ENCODE measurements at places on chromosomes 1 and 21.

DNA sequence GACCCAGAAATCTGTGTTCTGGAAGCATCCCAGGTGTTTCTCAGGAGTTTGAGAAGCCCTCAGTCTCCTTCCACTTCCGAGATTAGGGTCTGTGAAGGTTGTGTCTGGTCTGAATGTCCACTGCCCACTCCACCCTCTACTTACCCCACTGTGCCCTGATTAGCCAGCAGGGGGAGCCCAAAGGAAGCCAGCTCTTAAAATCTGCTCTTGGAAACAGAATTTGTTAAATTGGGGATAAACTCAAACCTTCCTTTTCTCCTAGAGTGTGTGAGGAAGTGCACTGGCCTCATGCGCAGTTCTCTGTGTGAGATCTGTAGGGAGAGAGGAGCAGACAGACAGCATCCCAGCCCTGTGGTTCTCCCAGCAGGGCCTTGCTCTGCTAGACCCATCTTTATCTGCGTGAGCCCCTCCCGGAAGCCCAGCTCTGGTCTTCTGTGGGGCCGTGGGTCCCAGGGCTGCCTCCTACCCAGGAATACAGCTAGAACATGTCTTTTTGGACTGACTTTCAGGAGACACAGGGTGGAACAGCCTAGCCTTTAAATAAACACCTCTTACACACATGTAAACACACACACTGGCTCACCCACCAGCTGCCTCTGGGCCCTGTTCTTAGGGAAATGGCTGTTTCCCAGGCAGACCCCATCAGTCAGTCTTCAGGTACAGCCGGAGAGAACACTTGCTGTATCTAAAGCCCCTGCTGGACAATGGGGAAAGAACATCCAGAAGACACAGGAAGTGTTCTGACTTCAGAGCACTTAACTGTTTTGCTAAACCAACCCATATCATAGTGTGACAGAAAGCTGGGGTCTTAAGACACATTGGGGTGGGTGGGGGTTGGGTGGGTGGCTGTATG is 52.2 kb downstream of the SMYD2 start:
- peak; percentile 53 for DNase-seq

GRCh38 chr1:29586991-29587745 is 350.8 kb downstream of the PTPRU start:
- DNase-seq, result no peak

- DNase-seq, result no peak
Measured at GRCh38 chr1:221045151-221045550, 165.9 kb downstream of the HLX start.

DNA sequence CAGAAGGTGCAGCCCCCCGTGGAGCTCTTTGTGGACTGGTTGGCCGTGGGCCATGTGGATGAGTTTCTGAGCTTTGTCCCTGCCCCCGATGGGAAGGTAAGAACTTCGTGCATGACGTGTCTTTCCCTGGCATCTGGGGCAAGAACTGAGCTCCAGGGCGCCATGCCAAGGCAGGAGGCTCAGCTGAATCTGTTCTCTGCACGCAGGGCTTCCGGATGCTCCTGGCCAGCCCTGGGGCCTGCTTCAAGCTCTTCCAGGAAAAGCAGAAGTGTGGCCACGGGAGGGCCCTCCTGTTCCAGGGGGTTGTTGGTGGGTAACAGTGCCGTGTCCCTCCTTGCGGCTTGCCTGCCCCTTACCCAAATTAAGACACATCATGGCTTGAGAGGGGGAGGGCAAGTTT is 27.7 kb downstream of the PADI3 start:
- DNase-seq, result peak; percentile 61

DNA sequence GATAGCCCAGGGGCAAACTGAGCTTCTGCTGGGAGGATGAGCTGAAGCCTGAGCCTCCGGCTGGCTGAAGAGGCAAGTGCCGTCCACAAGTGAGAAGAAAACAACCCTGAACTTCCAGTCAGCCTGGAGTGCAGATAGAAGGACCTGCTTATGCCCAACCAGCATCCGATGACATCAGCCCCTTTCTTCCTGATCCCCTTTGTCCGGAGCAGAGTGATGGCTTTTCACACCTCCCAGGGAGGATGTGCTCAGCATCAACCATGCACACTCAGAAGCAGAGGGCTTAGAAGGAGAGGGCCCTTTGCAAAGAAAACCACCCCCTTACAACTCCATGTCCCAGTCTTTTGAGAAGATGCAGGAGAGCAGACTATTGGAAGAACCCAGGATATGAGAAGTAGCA is 23.7 kb upstream of the REG4 start:
- no peak for DNase-seq

DNA sequence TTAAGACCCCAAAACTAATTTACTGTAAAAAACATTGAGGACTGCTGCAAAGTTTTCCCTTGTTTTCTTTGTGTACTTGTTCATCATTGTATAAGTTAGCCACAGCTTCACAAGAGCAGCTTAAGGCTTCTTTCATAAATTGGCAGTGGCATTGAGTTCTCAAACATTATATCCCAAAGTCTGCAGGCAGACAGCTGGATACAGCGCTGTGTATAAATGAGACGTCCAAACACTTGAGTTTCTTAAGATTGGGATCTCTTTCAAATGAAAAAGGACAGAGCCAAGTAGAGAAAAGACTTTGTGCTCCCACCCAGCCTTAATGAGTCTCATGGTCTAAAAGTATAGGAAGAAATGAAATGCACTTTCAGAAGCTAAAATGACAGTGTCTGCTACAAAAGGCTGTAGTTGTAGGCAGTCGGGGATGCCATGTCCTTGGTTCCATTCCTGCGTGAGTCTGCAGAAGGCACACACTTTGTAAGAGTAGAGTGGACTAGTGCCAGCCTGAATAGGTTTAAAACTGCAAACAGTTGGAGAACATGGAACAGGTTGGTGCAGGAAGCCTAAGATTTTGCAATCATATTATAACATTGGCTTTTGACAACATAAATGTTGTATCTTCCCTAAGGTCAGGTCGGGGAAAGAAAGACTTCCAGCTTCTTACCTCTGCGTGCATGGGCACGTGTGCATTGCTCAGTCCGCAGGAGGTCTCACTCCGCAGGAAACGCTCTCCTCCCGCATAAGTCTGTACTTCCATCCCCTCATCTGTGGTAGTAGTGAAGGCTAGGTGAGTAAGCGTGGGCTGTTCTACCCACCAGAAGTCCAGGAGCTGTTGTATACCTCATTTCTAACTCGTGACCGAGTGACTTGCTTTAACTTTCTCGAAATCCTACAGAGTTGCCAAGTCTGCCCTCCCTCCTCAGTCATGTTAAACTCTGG is 94.4 kb downstream of the CD247 start:
- no peak for DNase-seq

GRCh38 chr1:54362881-54363340 is 43.3 kb downstream of the SSBP3 start:
- peak; percentile 6 for DNase-seq

- no peak for DNase-seq
Measured at GRCh38 chr1:188476606-188477005, 1647.9 kb downstream of the PLA2G4A start.

DNA sequence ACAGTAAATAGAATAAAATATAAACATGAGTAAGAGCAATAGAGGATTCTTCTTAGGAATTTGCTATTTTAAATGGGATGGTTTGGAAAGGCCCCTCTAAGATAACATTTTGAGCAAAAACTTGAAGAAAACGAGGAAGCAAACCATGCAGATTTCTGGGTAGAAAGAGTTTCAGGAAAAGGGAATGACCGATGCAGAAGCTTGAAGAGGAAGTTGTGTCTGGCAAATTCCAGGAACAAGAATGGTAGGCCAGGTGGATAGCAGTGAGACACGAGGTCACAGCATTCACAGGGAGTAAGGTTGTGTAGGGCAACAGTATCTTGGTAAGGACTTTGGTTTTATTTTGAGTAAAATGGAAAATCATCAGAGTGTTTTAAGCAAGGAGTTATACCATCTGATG is 108.9 kb downstream of the PEX14 start:
- DNase-seq, result no peak

- no peak for DNase-seq
Measured at GRCh38 chr1:25538191-25538767, 5.1 kb upstream of the LDLRAP1 start.

DNA sequence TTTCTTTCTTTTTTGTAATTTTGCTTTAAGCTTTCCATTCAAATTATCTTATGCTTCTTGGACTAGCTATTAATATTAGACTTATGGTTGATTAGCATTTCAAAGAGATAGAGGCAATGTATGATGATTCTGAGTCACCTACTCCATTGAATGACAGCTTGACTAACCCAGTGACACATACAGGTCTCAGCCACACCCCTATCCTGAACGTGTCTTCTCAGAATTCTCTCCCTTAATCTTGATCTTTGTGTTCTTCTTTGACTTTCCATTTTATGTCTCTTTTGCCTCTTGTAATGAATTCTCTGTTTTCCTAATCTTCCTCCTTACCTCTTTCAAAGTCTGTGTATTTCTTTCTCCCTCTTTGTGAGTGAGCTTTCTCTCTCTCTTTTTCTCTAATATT is 241.1 kb downstream of the PDE4B start:
- DNase-seq, result no peak

DNA sequence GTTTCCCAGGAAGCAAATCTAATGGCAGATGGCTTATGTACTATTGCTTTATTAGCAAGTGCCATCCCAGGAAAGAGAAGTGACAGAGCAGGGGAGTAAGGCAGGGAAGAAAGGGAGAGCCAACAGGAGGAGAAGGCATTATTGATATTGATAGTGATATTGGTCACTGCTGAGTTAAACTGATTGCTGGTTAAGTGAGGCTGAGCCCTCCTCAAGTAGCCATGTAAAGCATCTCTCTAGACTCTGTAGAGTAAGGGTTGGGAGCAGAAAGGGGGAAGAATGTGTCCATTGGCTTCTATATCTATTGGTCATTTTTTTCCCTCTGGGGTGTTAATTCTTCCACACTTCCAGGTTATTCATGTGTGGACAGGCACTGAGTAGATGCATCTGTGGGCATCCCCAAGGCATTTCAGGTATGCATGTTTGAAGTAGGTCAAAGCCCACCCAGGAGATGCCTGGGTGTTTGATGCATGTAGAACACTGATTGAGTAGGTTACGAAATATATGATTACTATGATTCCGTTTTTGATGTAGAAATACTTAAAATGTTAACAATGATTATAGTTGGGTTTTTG is 290.5 kb upstream of the DPYD start:
- no peak for DNase-seq

DNA sequence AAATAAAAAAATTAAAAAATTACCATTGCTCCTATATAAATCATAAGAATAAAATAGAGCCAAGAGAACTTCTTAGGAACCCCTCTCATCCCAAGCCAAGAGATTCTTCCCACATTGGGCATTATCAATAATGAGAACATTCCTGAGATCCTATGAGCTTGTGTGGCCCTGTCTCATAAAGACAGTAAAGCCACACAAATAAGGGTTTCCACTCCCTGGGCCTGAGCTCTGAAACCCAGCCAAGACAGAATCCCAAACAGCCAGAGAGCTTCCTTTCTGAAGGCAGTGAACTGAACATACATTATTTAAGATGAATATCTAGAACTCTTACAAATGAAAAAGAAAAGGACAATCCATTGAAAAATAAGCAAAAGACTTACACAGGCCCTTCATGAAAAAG is 68.3 kb downstream of the SLC45A1 start:
- no peak for DNase-seq

GRCh38 chr21:45918835-45919447 is 62.6 kb upstream of the COL6A1 start:
- no peak for DNase-seq

GRCh38 chr1:179305450-179305849 is 11.9 kb downstream of the SOAT1 start:
- DNase-seq, result no peak

- no peak for DNase-seq
Measured at GRCh38 chr1:30123896-30124295, 599.5 kb downstream of the MATN1 start.

- no peak for DNase-seq
Measured at GRCh38 chr1:5616366-5617178, 375.7 kb downstream of the NPHP4 start.

DNA sequence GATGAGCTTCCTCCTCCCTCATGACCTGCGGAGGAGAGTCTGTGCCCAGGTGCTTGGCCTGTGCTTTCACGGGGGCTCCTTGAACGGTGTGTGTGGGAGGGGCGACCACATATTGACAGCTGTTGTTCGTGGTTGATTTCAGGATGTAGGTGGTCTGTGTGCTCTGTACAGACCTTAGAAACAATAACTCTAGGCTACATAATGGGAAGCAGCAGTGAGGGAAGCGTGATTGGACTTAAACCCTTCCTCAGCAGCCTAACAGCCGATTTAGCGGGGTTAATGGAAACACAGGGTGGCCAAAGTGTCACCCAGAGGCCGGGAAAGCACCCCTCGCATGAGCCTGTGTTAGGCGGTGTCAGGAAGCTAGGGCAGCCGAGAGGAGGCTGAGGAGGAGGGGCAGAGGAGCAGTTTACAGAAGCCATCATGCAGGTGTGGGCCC is 56.0 kb downstream of the TBCE start:
- no peak for DNase-seq

DNA sequence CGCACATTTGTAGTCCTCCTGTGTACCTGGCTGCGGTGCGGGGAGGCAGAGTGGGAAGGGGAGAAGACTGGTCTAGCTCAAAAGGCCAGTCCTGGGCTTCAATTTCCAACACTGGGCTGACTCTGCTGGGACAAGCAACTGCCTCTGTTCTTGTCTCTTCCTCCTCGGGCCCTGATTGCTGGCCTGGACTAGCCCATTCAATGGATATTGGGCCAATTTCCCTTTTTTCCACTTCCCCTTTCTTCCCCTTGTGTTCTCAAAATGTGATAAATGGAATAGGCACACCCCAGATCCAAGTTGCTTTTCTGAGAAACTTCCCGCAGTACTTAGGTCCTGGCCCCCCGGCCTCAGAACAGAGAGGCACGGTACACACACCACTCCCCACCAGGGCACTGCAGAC is 48.2 kb downstream of the SPSB1 start:
- DNase-seq, result no peak

- DNase-seq, result no peak
Measured at GRCh38 chr1:89794406-89794805, 26.4 kb upstream of the LRRC8D start.

GRCh38 chr1:214310010-214310409 is 29.1 kb downstream of the SMYD2 start:
- DNase-seq, result no peak

DNA sequence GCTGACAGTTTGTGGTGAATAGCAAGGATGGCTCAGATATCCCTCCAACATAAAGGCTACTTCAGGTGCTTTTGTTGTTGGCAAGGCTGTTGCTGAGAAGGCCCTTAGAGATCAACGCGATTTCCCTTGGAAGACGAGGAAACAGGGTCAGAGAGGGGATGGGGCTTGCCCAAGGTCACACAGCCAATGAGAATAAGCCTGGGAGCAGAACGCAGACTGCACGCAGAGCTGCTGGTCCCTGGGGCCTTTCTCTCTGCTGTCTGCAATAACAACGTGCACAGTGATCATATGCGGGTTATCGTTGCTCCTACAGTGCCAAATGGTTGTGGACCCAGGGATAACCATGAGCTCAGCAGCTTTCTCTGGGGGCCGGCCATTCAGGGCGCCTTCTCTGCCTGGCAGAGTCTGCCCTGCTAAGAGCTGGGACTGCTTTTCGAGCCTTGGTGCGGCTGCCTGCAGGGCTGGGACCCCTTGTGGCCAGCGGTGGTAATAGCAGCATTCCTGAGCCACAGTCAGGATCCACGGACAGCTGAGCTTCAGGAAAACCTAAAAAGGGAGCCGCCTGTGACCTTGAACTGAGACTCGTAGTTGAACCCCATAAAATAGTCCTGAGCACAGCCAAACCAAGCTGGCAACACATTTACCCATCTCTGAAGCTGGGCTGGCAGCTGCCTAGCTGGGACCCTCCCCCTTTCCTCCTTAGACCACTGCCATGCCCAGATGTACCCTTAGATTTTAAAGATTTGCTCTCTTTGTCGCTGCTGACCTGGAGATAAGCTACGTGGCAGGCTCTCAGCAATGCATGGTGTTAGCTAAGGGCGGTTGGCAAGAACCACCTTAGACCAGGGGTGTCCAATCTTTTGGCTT is 39.8 kb downstream of the HTR6 start:
- peak; percentile 44 for DNase-seq

Data from NCI-H69 (cell line).